Progenitor cell of endocrine pancreas (in vitro differentiated cells): ENCODE measurements at places on chromosomes 2 and 18. TPM values are rescaled to one million over a fixed set of nuclear protein-coding genes. Genes with fewer than 3 reads are reported as not detected.

IL37 gene
- total RNA-seq, result not detected in 2 replicates

GNAL gene
- 10.0 and 10.5 TPM in 2 replicates for total RNA-seq

ZAP70 gene
- total RNA-seq, result 2.6 and 3.8 TPM in 2 replicates

PHOSPHO2 gene
- 13.5 and 17.3 TPM in 2 replicates for total RNA-seq

CRACDL gene
- total RNA-seq, result 1.6 and 2.1 TPM in 2 replicates

ZNF396 gene
- total RNA-seq, result 4.5 and 5.9 TPM in 2 replicates

- no peak for DNase-seq
Observed at GRCh38 chr2:27041752-27042151, 9.0 kb downstream of the TMEM214 start.

DNA sequence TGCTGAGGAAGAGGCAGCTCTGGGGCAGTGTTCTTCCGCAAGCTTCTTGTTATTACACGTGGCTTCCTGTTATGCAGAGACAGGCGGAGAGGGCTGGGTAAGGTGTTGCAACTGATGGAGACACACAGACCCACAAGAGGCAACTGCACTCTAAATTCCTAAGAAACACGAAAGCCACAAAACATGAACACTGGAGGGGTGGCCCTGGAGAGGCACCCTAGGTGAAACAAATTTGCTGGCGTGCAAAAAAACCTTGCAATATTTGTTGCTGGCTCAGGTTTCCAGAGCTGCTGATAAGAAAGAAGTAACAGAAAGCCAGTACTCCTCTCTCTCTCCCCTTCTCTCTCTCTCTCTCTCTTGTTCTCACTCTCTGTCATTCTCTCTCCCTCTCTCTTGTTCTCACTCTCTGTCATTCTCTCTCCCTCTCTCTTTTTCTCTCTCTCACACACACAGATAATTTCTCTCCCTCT lies 31.8 kb downstream of the ARHGAP25 start:
- DNase-seq, result no peak

DNA sequence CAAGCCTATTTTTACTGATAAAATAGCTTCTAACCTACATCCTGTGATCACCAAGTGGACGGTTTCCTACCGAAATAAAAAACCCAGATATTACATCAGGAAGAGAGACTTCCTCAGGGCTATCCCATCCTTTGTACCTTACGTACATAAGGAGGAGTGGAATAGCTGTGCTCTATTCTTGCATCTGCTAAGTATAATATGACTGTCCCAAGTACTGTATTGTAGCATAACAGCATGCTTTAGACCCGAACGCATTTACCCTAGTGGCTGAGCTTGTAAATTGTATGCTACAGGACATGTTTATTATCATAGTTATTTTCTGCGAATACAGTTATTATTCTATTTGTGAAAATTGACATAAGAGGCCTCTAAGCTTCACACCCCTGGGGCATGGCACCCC lies 302.4 kb downstream of the CLIP4 start:
- DNase-seq, result no peak

GRCh38 chr2:159982270-159982669 lies 80.1 kb downstream of the PLA2R1 start:
- DNase-seq, result no peak

DNA sequence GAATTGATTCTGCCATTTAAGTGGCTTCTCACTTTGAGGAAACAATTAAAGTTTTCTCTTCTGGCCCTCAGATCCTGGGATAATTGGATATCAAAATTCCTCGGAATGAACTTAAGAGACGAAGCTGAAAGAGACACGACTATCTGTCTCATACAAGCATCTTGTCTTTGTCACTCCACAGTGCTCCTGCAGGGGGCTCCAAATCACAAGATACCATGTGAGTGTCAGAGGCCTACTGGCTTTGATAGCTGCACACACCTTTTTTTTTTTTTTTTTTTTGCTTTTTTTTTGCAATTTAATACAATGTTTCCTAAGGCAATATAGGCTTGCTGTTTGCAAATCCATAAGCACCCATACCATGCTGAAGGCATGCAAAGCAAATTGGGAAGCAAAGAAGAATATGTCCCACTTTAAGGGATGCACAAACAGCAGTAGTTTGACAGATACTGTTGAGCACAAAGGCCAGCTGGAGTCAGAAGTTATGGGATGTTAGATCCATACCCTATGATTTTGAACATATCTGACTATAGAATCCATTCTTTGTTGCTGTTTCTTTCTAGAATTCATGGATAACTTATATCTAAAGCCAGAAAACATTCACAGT lies 109.0 kb upstream of the CBLN2 start:
- peak; percentile 46 for DNase-seq

DNA sequence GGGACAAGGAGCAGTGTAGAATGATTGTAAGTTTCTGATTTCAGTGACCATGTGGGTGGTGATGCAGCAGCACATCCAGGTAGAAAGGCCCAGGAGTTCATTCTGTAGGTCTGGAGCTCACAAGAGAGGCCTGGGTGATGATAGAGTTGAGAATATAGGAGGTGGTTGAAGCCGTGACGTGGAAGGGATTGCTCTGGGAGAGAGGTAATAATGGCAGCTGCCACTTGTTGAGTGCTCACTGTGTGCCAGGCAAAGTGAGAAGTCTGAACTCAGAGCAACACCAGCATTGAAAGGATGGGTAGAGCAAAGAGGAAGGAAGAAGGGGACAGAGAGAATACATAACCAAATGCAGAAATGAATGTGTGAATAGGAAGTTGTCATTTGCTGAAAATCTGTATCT lies 3.3 kb downstream of the TTLL4 start:
- no peak for DNase-seq

GRCh38 chr2:5036256-5036655 lies 655.9 kb upstream of the SOX11 start:
- DNase-seq, result no peak

- DNase-seq, result no peak
Observed at GRCh38 chr2:36203366-36203765, 152.2 kb upstream of the CRIM1 start.

- no peak for DNase-seq
Observed at GRCh38 chr2:182618672-182619079, 97.4 kb upstream of the DNAJC10 start.

DNA sequence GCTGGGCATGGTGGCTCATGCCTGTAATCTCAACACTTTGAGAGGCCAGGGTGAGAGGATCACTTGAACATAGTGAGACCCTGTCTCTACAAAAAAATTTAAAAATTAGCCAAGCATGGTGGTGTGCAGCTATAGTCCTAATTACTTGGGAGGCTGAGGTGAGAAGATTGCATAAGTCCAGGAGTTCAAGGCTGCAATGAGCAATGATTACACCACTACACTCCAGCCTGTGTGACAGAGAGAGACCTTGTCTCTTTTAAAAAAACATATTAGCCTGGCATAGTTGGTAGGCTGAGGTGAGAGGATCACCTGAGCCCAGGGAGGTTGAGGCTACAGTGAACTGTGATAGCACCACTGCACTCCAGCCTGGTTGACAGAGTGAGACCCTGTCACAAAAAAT lies 13.7 kb downstream of the TRAPPC8 start:
- no peak for DNase-seq

DNA sequence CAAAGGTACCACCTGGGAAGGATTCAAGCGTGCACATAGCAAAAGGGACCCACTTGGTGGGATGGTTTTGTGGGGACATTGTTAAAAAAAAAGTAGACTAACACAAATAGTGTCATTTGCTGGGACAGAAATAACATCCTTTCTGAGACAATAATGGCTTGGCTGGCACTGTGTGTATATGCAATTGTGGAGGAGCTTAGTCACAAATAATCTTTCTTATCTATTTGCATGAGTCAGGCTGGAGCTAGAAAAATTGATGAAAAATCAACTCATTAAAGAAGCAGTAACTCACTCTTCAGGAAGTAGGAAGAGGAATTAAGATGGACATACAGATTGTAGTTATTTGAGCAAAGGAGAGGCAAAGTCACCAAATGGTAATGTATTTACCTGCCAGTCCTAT lies 29.5 kb upstream of the ITGB6 start:
- no peak for DNase-seq

DNA sequence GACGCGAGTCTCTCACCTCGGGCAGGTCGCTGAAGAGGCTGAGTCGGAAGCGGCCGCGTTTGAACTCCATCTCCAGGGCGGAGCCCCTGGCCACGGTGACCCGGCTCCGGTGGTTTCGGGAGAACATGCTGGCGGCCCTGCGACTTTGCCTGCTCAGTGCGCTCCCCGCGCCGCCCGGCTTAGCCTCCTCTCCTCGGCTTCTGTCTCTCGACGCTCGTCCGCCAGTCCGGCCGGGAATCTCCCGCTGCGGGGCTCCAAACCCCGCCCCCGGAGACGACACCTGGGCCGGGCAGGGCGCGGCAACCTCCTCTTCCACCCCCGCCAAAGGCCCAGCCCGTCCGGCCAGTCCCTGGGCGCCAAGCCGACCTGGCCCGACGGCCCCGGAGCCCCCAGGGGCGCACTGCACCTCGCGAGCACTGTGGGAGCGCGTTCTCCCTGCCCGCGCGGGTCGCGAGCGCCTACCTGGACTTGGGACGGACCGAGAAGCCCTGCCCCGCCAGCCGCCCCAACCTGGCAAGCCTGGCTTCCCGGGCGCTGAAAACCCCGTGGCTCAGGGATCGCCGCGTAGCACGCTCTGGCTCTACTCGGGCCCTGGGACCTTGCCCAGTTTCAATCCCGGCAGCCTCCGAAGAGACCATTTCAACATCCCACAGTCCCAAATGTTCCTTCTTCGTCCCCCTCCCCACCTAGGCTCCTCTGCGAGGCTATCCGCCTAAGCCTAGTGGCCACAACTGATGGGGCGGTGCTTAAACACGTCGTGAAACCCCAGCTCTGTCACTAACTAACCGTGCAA lies at the start of gene RTKN:
Gene RTKN (minus strand): TSS at position 248 of the 793 bp plus-strand sequence. CDS start 121 bp downstream, at position 127.
- DNase-seq, result peak; percentile 48

- no peak for DNase-seq
Observed at GRCh38 chr18:32086881-32087280, 4.8 kb upstream of the RNF138 start.

- no peak for DNase-seq
Observed at GRCh38 chr2:232293191-232293590, 85.4 kb upstream of the ALPP start.

GRCh38 chr18:22230471-22230945 lies 61.1 kb downstream of the GATA6 start:
- no peak for DNase-seq

DNA sequence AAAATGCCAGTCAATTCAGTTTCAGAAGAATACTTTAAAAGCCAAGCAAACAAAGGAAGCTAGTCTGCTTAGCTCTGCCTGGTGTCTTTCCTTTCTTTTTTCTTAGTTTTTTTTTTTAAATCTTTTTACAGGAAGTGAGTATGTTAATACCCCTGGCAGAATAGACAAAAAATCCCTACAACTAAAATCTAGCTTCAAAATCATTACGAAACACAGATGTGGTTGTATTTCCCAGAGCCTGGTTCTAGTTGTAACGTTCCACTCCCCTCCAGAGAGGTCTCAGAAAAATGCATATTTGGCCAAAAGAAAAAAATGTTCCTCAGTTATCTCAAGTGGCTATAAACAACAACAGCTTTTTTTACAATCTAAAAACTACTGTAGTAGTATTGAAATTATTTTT lies 202.1 kb upstream of the RND3 start:
- DNase-seq, result no peak

- no peak for DNase-seq
Observed at GRCh38 chr2:222364285-222364895, 60.0 kb upstream of the SGPP2 start.

- DNase-seq, result no peak
Observed at GRCh38 chr2:74562126-74562775, 7.7 kb downstream of the DOK1 start.

GRCh38 chr18:68840554-68841263 lies 42.8 kb downstream of the CCDC102B start:
- no peak for DNase-seq

GRCh38 chr18:25516121-25516520 lies 164.2 kb upstream of the ZNF521 start:
- no peak for DNase-seq

DNA sequence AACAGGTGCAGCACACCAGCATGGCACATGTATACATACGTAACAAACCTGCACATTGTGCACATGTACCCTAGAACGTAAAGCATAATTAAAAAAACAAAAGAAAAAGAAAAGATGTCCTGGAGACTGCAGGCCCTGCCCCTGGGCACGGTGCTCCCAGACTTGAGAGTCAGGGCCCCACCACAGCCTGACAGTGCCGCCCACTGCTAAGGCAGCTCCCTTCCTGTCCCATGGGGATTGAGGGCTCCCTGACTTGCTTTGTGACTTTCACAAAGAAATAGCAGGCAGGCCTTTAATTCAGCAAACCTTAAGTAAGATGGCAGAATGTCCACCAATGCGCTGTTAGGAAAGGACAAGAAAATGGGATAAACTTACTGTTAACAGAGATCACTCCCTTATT lies 116.8 kb downstream of the NDUFA10 start:
- no peak for DNase-seq

GRCh38 chr2:234292962-234293243 lies 204.0 kb downstream of the ARL4C start:
- DNase-seq, result no peak

DNA sequence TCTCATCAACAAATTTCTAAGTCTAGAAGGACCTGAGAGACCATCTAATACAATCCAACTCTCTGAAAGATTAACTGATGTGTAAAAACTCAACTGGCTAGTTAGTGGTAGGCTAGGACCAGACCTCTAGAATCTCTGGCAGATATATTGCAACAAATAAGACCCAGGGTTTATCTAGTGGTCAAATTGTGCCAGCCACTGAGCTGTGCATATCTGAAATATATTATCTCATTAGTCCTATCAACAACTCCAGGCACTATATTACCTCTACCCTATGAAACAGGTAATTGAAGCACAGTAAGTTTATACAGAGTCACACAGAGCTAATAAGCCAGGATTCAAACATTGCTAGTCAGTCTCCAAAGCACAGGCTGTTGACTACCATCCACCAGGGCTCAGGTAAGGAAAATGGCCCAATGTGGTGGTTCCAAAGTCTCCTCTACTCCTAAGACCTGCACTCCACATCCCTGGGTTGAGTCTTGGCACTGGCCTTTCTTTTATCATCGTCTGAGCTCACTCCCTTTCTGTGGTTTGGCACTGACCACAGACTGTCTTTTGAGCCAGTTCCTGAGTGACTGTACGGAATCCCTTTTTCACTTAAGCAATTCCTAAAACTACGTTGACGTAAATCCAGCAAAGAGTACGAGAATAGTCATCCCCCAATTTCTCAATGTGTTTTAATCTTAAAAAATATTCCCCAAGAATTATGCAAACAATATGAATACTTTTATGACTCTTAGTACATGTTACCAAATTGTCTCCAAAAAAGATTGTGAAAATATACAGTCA lies 11.9 kb upstream of the PID1 start:
- DNase-seq, result no peak
